ENCODE measurements at places on chromosomes 7 and 10.

GRCh38 chr7:150450491-150451001 lies at the start of gene GIMAP8:
Gene GIMAP8 (plus strand): TSS chr7:150450630. CDS start chr7:150466699, 16,069 bp downstream.
- H3K27ac ChIP-seq = peak within 1 kb of the TSS; percentile 99
- H3K4me1 ChIP-seq = peaks cover 74% of the 10 kb centered on the region
- peak; percentile 61 for DNase-seq
- H3K4me3 ChIP-seq = peak within 1 kb of the TSS; percentile 98

- H3K27ac ChIP-seq = no peak overlapping the region
- DNase-seq = no peak
- peaks cover 17% of the 10 kb centered on the region for H3K27me3 ChIP-seq
- H3K4me3 ChIP-seq = no peak overlapping the region
Observed at GRCh38 chr10:10977978-10978377, 39.7 kb upstream of the CELF2 start.

DNA sequence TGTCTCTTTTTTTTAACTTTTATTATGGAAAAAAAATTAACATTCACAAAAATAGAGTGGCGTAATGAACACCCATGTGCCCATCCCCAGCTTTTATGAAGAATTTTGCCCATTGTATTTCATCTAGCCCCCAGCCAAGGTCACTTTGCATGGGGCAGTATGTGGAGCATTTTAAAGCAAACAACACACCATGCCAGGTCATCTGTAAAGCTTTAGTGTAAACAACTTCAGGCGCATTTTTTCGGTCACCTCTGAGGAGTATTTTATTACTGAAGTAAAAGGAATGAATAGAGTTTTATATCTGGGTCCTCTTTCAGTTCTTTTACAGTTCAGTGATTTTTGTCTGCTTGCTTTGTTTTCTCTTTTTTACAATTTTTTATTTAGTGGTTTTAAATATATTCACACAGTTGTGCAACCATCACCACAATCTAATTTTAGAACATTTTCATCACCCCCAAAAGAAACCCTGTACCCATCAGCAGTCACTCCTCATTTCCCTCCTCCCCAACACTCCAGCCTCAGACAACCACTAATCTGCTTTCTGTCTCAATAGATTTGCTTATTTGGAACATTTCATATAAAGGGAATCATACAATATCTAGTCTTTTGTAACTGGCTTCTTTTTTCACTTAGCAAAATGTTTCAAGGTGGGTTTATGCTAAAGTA lies 87.9 kb downstream of the SLC37A3 start:
- H3K4me1 ChIP-seq = peaks cover 8% of the 10 kb centered on the region
- peaks cover 12% of the 10 kb centered on the region for H3K36me3 ChIP-seq
- no peak for DNase-seq
- no peak overlapping the region for H3K4me3 ChIP-seq

GRCh38 chr7:44320141-44320540 lies 5.3 kb downstream of the CAMK2B start:
- peaks cover 15% of the 10 kb centered on the region for H3K27me3 ChIP-seq
- H3K36me3 ChIP-seq = no peaks in the 10 kb centered on the region
- no peak for DNase-seq
- H3K4me3 ChIP-seq = no peak overlapping the region

GRCh38 chr7:140591180-140591902 lies 49.3 kb downstream of the DENND2A start:
- H3K4me3 ChIP-seq = no peak overlapping the region
- DNase-seq = no peak
- H3K27ac ChIP-seq = no peak overlapping the region
- H3K36me3 ChIP-seq = peaks cover 5% of the 10 kb centered on the region

DNA sequence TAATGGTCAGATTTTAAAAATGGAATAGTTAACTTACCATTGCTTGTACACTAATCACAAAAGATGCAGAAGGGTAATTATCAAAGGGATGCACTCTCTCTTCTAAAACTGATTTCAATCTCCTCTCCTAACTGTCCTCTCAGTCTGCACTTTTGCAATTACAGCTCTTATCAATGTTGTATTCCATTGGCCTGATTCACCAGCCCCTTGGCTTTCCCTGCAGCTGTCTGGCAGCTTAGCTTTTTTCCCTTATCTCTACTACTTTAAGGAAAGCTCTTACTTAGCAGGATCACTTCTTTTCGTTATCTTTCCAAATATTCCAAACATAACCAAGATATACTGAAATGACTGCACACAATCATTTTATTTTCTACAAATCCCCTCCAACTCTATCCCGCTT lies 448.8 kb downstream of the GRM8 start:
- H3K27me3 ChIP-seq = no peaks in the 10 kb centered on the region
- no peak overlapping the region for H3K4me3 ChIP-seq

GRCh38 chr7:87570178-87570577 lies 30.5 kb downstream of the ABCB1 start:
- peaks cover 12% of the 10 kb centered on the region for H3K4me1 ChIP-seq
- no peaks in the 10 kb centered on the region for H3K27me3 ChIP-seq
- no peak overlapping the region for H3K4me3 ChIP-seq
- H3K36me3 ChIP-seq = peaks cover 35% of the 10 kb centered on the region

DNA sequence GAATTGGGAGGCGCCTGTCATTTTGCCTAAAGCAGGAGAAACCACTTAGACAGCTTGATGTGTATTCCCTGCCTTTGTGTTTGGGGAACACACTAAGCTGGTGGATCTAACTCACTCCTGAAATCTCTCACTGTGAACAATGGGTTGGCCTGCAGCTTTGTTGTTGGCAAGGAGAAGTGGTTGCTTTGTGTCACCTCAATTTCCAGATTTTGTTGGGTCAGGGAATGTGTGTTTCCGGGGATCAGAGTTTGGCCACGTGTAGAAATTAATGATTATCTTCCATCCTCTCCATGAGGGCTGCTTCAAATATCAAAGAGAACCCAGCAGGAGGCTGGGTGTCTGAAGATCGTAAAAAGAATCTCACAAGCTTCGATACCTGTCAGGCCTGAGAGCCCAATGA lies 27.8 kb downstream of the A1CF start:
- no peaks in the 10 kb centered on the region for H3K4me1 ChIP-seq
- H3K36me3 ChIP-seq = no peaks in the 10 kb centered on the region
- no peaks in the 10 kb centered on the region for H3K27me3 ChIP-seq
- no peak overlapping the region for H3K4me3 ChIP-seq
- no peak overlapping the region for H3K27ac ChIP-seq

DNA sequence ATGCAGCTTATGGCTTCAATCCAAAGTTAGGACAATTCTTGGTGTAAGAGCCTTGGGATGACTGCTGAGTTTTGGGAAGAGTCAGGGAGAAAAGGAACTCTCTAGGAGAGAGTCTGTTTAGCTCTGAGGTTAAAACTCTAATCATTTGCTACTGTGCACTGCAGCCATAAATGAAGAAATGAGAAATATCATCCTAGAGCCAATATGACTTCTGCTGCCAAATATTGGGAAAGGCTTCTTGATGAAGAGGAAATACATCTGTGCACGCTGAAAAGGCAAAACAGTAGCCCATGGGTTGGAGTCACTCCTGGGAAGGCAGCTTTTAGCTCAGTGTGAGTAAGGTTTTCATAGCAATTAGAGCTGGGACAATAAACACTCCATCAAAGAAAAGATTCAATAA lies 308.8 kb downstream of the SFMBT2 start:
- H3K27ac ChIP-seq = no peak overlapping the region
- peaks cover 11% of the 10 kb centered on the region for H3K4me1 ChIP-seq
- H3K27me3 ChIP-seq = peaks cover 5% of the 10 kb centered on the region
- H3K36me3 ChIP-seq = no peaks in the 10 kb centered on the region
- DNase-seq = no peak
- H3K4me3 ChIP-seq = no peak overlapping the region

- H3K36me3 ChIP-seq = no peaks in the 10 kb centered on the region
- H3K27ac ChIP-seq = no peak overlapping the region
- no peaks in the 10 kb centered on the region for H3K27me3 ChIP-seq
- DNase-seq = no peak
Observed at GRCh38 chr10:67036808-67037207, 111.0 kb downstream of the LRRTM3 start.

DNA sequence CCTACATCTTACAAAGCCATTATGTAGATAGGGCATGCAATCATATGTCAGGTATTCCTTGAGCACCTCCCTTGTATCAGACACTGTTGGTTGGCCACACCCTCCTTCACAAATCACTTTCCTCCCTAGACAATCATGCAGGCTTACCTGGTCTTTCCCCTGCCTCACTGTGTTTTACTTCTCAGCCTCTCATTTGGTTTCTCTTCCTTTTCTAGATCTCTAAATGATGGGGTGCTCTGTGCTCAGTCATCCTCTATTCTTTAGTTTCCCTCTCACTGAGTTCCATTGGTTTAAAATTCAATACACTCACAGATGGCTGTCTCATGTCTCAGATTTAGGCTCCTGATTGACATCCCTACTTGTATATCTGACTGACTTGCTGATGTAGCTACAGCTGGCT lies 31.4 kb downstream of the ANK3 start:
- no peak overlapping the region for H3K27ac ChIP-seq
- no peaks in the 10 kb centered on the region for H3K36me3 ChIP-seq
- no peaks in the 10 kb centered on the region for H3K27me3 ChIP-seq
- no peak for DNase-seq
- H3K4me3 ChIP-seq = no peak overlapping the region

DNA sequence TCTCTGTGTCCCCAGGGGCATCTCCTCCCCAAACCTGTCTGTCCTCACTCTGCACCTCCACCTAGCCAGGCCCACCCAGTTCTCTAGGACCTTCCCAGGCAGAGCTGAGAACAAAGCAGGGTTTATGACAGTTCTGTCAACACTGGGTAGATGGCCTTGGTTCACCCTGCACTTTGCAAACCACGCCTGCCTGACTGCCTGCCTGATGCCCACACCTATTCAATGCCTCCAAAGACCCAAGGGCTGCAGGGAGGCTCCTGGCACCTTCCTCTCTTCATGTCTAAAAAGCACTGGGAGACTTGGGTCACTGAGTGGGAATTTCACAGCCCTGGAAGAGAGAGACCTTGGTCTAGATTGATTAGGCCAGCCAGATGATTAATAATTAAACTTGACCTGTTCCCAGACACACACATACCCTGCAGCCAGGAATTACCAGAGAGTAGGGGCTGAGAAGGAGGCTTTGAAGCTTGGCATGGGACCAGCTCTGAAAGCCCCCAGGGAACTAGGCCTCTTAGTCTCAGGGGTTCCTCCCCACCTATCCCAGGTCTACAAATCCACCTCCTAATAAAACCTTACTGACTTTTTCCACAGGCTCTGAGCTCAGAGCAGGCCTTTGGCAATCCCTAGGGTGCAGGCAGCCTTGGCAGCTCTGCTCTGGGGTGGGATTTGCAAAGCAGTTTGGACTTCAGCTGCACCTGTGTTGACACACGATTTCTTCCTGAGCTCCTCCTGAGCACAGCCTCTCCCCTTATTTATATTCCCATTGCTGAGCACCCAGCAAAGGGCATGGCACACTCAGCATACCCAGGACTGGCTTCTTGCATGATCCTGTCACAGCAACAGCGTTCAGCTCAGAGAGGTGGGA lies 25.7 kb upstream of the PDCD4 start:
- H3K27me3 ChIP-seq = peaks cover 22% of the 10 kb centered on the region
- no peak for DNase-seq
- H3K4me3 ChIP-seq = no peak overlapping the region
- H3K4me1 ChIP-seq = peaks cover 84% of the 10 kb centered on the region
- H3K27ac ChIP-seq = no peak overlapping the region

- no peaks in the 10 kb centered on the region for H3K36me3 ChIP-seq
- H3K4me1 ChIP-seq = no peaks in the 10 kb centered on the region
- H3K27ac ChIP-seq = no peak overlapping the region
Observed at GRCh38 chr10:10007957-10008356, 1009.7 kb upstream of the CELF2 start.

- H3K4me3 ChIP-seq = no peak overlapping the region
- H3K4me1 ChIP-seq = no peaks in the 10 kb centered on the region
- no peaks in the 10 kb centered on the region for H3K36me3 ChIP-seq
- no peaks in the 10 kb centered on the region for H3K27me3 ChIP-seq
Observed at GRCh38 chr7:33425395-33425794, 296.0 kb downstream of the BBS9 start.

DNA sequence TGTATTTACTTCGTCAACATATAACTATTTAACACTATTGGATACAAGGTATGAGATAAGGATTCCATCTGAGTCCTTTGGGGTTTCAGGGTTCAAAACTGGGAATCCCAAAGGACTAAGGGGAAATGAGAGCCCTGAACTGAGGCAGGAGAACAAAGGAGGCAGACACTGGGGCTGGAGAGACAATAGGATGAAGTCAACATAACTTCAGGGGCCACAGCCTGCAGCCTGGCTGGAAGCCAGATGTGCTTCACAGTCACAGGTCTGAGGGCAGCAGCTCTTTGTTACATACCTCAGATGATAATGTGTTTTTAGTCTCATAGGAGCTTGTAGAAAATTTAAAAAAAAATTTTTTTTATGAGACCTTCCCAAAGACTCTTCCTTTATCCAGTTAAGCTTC lies 73.3 kb downstream of the NRF1 start:
- H3K4me3 ChIP-seq = no peak overlapping the region
- H3K27me3 ChIP-seq = no peaks in the 10 kb centered on the region
- DNase-seq = no peak
- H3K4me1 ChIP-seq = peaks cover 7% of the 10 kb centered on the region
- H3K27ac ChIP-seq = no peak overlapping the region

- H3K4me3 ChIP-seq = peak overlapping the region; percentile 58
- DNase-seq = peak; percentile 18
- H3K36me3 ChIP-seq = no peaks in the 10 kb centered on the region
- peak overlapping the region; percentile 63 for H3K27ac ChIP-seq
- H3K27me3 ChIP-seq = no peaks in the 10 kb centered on the region
Observed at GRCh38 chr7:69906283-69906995, 308.2 kb downstream of the AUTS2 start.

- H3K27me3 ChIP-seq = no peaks in the 10 kb centered on the region
- no peak overlapping the region for H3K27ac ChIP-seq
- no peak for DNase-seq
- H3K36me3 ChIP-seq = no peaks in the 10 kb centered on the region
- peaks cover 4% of the 10 kb centered on the region for H3K4me1 ChIP-seq
Observed at GRCh38 chr10:24468281-24468751, 255.4 kb downstream of the ARHGAP21 start.

- no peaks in the 10 kb centered on the region for H3K36me3 ChIP-seq
- no peak overlapping the region for H3K4me3 ChIP-seq
Observed at GRCh38 chr10:30176776-30177533, 117.6 kb upstream of the JCAD start.

DNA sequence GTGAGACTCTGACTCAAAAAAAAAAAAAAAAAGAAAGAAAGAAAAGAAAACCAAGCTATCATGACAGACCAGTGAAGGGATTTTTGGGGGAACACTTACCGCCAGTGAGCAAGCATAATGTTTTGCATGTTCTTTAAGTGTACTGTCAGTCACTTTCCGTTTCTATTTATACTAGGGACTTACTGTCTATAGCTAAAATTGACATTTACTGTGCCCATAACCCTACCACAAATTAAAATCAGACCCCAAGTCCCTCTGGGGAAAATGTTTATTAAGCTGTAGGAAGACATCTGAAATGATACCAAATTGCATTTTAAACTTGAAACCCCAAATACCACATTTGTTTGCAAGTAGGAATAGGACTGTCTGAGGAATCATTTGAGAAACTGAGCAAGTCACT lies 252.8 kb downstream of the TRIL start:
- H3K4me1 ChIP-seq = no peaks in the 10 kb centered on the region
- H3K36me3 ChIP-seq = no peaks in the 10 kb centered on the region
- no peak overlapping the region for H3K4me3 ChIP-seq
- no peak for DNase-seq

- H3K4me3 ChIP-seq = no peak overlapping the region
- no peaks in the 10 kb centered on the region for H3K4me1 ChIP-seq
- H3K36me3 ChIP-seq = no peaks in the 10 kb centered on the region
- no peak overlapping the region for H3K27ac ChIP-seq
- H3K27me3 ChIP-seq = peaks cover 3% of the 10 kb centered on the region
- DNase-seq = no peak
Observed at GRCh38 chr7:144437370-144438191, 34.1 kb upstream of the NOBOX start.

GRCh38 chr10:24912215-24912614 lies 40.2 kb downstream of the PRTFDC1 start:
- H3K4me3 ChIP-seq = no peak overlapping the region
- H3K4me1 ChIP-seq = peaks cover 11% of the 10 kb centered on the region
- H3K27ac ChIP-seq = no peak overlapping the region
- H3K27me3 ChIP-seq = no peaks in the 10 kb centered on the region
- H3K36me3 ChIP-seq = peaks cover 15% of the 10 kb centered on the region
- no peak for DNase-seq

Data from immature natural killer cell (primary cell).